CD4-positive, alpha-beta T cell treated with Interleukin-2 at 100 ng/mL for 4 hours (primary cell): ENCODE measurements at places on chromosomes 1 and 21.

DNA sequence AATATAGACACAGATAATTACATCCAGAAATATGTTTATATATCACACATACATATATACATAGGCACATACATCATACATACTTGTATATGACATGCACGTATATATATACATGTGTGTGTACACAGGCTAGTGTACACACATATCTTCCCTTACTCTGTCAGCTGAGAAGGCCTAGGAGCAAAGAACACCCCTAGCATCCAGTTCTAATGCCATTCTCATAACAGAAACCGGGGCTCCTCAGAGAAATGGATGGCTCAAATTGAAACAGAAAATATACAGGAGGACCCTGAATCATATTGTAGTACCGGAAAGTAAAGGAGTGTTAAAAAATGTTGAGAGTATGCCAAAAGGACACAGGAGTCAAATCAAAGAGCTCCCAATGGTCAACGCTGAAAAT lies 19.7 kb upstream of the HYI start:
- no peak for DNase-seq

GRCh38 chr1:66787641-66788040 lies 13.4 kb downstream of the INSL5 start:
- DNase-seq, result no peak

DNA sequence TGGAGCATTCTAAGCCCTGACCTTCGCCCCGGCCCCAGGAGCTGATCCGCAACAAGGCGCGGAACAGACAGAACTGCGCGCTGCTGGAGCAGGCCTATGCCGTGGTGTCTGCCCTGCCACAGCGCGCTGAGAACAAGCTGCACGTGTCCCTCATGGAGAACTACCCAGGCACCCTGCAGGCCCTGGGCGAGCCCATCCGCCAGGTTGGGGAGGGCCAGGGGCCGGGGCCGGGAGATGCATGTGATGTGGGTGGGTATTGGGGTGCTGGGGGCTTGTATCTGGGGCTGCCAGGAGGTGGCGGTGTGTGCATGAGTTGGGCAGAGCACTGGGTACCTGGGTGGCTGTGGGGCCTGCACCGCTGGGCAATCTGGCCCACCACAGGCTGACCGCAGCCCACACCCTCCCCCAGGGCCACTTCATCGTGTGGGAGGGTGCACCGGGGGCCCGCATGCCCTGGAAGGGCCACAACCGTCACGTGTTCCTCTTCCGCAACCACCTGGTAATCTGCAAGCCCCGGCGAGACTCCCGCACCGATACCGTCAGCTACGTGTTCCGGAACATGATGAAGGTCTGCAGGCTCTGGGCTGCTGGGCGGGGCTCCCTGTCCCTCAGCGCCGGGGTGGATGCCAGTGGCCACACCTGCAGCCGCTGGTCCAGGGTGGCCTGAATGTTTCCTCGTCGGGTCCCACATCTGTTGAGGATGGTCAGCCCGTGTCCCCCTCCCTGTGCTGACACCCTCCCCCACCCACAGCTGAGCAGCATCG lies 65.8 kb downstream of the TRIM11 start:
- DNase-seq, result no peak

DNA sequence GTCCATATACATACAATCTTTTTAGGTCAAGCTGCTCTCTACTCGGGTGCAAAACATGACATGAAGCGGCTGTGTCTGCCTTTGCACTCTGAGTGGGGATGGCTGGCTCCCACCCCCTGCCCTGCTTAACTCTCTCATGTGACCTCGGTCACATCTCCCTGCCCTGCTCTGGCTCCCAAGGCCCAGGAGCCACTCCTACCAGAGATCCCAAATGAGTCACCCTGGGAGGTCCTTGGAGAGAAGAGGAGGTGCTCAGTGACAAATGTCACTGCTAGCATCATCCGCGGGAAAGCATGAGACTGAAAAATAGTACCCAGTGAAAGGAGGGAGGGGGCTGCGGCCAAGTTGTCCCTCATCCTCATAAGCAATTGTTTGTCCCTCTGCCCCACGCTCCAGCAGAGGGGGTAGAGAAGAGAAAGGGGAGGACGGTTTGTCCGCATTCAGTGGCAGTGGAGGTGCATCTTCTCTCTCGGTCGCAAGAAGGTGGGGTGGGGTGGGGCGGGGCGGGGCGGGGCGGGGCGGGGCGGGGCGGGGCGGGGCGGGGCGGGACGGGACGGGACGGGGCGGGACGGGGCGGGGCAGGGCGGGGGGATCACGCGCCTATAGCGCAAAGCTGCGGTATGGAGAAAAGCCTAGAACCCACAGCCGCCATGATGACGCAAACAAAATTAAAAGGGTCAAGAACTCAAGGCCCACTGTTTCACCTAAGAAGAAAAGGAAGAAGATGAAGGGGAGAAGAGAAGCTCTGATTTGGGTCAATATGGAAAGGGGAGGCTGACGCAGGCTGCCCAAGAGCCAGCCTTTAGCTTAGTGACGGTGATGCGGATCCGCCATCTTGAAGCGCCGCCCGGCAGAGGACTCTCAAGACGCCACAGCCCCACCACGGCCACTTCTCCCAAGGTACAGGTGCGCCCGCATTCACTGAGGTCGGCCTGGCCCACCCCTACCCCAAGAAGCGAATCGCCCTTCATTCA lies 66.2 kb downstream of the CD46 start:
- DNase-seq, result no peak

DNA sequence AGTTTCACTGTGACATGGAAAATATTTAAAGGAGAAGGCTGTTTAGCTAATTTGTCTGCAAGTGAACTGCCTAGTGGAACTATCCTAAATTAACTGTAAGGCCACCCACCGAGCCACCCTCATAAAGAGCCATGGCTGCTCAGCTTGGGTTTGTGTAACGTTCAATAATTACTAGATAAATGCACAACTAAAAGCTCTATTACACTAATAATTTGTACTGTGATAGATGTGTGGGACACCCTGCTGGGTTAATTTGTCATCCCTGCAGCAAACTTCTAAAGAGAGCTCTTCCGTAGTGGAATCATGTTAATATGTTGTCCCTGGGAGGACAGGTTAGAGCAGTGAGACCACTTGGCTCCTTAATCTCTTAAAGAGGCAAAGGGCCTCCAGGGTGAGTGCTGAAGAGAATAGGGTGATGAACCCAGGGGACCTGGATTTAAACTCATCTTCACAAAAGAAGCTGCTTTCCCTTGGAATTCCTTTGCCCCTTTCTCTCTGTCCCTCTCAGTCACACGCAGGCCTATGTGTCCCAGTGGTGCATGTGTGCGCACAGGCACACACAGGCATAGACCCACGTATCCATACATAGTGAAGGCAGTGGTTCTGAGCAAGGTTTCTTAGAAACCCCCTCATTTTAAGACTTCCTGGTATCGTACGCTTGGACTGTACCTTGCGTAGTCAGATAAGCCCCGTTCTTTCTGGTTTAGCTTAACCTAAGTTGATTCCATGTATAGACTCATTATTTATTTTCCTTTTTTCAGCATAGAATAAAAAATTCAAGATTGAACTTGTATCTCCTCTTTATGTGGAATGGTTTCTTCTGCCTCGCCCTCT lies 310.3 kb downstream of the NFIA start:
- no peak for DNase-seq
